ENCODE measurements at places on chromosomes 12 and 14.
A peak's percentile ranks its signal among the peaks of the same experiment; 100 is the strongest.

GRCh38 chr12:3882896-3883564 lies 9.8 kb upstream of the PARP11 start:
- peak; percentile 37 for DNase-seq

GRCh38 chr12:76216585-76217472 lies 131.4 kb downstream of the BBS10 start:
- no peak for DNase-seq

GRCh38 chr12:91662021-91662420 lies 479.4 kb upstream of the DCN start:
- no peak for DNase-seq

DNA sequence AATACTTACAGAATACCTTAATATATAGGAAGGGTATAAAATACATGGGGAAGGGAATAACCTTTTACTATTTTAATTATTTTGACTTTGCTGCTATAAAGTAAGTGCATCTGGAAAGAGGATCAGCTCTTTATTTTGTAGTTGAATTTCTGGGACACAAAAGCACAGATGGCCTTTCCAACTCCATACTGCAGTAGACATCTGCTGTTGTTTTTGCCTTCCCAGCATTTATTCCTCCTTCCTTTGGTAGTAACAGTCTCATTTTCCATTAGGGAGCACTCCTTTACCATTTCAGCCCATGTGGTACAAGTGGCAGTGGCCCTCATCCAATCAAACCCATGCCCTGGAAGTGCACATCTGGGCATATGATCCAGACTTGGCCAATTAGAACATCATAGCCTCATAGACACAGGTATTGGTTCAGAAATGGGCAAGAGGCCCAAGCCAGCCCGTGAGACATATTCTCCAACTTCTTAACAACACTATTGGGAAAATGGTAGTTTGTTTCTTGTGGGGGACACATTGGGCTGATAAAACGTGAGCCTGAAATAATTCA lies 64.8 kb upstream of the YARS2 start:
- no peak for DNase-seq

- DNase-seq: peak; percentile 88
Measured at GRCh38 chr12:11765421-11765816, 115.9 kb downstream of the ETV6 start.

- DNase-seq: no peak
Measured at GRCh38 chr14:63996016-63996415, 143.2 kb downstream of the SYNE2 start.

GRCh38 chr12:27164330-27165040 lies 79.6 kb upstream of the STK38L start:
- DNase-seq: peak; percentile 59

DNA sequence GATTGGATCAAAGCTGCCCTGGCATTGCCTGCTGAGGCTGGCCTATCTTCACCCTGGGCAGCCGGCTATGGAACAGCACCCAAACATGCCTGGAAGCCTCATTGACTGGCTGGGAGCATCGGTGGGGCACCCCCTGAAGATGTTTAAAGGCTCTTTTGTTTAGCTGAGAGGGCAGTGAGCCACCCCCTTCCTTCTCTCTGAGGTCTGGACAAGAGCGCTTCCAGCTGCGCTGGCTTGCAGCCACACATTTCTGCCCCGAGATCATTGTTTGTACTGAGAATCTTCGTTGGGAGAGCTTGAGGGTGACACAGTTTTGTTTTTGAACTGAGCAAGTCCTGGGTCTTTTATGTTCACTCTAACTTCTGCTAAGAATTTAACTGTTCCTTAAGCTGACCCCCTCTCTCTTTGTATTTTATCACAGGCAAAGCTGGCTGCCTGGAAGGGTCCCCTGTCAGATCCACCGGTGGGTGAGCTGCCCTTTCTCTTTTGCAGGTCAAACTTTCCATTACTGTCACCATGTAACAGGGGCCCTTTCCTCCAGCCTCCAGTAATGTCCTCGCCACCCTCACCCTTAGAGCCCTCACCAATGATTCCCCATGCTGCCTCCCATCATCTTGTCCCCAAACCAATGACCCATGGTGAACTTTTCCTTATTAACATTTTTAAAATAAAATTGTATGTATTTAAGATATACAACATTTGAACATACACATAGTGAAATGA lies 212.2 kb downstream of the KIF26A start:
- no peak for DNase-seq

GRCh38 chr14:33836900-33837577 lies 113.8 kb downstream of the EGLN3 start:
- DNase-seq: no peak

- no peak for DNase-seq
Measured at GRCh38 chr12:13112968-13113367, 9.5 kb upstream of the GSG1 start.

DNA sequence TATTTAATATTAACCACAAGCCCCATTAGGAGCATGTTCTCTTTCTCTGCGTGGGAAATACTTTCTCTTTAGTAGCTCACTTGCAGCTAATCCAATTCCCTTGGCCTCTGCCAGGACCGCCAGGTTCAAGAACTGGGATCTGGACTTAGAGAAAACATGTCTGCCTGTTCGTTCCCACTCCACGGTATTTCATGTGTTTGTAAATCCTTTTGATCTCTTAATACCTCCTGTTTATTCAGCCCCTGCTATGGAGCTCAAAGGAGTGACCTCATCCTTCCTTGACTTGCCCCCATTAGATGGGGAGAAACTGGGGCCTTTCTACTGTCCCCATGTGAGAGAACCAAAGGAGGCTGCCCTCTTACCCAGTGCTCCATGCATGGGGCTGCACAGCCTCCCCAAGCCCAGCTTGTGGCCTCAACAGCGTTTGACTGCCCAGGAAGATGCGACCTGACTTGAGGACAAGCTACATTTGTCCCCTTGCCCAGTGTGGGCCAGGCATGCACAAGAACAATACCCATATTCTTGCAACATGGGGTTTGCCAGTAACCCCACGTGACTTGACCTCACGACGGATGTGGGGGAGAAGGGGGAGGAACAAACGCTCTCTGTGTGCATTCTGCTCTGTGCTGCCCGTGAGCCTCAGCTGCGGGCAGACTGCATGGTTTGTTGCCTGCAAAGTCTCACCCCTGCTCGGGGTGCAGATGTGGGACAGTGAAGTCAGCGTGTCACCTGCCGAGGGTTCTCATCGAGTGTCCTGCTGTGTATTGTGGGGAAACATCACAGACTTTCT lies 30.3 kb downstream of the CD9 start:
- peak; percentile 97 for DNase-seq

- no peak for DNase-seq
Measured at GRCh38 chr12:79645235-79645630, 45.5 kb downstream of the PAWR start.

DNA sequence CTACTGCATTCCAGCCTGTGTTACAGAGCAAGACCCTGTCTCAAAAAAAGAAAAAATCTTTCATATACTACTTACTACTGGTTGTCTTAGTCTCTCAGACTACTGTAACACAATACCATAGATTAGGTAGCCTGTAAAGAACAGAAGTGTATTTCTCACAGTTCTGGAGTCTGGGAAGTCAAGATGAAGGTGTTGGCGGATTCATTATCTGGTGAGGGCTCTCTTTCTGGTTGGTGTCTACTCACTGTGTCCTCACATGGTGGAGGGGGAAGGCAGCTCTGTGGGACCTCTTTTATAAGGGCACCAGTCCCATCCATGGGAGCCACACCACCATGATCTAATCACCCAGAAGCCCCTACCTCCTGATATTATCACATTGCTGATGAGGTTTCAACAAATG lies 14.4 kb downstream of the WDR20 start:
- no peak for DNase-seq

DNA sequence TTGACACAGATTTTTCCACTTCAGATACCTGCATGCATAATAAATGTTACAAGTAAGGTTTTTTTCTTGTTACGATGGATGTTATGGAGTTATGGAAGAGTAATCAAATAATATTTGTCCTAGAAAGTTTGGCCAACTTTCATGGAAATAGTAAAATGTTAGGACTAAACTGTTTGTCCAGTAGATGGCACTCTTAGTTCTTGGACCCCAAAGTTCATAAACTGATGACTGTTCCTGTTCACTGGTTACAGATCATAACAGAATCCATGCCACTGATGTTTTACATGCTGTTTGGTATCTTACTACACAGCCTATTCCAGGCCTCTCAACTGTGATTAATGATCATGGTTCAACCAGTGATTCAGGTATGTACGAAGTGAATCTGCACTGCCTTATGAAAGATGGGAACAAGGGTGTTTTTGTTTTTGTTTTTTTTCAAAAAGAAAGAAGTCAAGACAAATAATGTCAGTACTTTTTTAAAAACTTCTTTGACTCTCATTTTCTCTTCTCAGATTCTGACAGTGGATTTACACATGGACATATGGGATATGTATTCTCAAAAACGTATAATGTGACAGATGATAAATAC lies 48.8 kb upstream of the SLCO1C1 start:
- DNase-seq: peak; percentile 21

DNA sequence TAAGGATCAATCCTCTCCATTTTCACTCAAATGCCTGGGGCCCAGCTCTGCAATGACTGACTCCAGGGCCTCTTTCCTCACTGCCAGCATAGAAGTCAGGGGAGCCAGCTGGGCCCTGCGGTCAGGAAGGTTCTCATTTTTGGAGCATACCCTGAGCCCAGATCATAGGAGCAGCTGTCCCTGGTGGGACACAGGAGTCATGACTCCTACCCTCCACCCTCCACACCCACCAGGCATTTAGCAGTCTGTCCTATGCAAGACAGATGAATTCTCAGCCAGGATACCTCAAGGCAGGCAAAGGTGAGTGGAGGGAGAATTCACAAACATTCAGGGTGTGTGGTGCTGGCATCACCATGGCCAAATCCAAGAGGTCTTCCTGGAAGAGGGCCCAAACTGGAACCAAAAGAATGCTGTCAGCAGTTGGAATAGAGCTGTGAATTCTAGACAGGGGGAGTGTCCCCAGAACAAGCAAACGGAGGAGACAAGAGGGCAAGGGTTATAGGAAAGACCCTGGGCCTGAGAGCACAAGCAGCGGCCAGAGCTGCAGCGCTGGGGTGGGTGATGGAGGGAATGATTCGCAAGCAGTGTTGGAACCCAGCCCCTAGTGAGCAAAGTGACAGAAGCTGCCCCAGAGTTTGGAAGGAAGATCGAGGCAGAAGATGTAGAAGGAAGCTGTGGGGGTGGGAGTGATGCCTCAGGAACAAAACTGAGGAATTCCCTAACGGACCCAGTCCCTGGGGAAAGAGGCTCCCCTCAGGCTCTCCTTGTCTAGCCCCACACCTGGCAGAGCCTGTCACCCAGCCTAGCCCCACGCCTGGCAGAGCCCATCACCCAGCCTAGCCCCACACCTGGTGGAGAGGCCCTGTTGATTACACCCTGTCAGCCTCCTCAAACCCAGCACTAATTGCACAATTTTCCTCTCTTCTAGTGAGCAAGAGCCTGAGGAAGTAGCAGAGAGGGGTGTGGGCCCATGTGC lies 4.5 kb upstream of the REM2 start:
- DNase-seq: no peak

DNA sequence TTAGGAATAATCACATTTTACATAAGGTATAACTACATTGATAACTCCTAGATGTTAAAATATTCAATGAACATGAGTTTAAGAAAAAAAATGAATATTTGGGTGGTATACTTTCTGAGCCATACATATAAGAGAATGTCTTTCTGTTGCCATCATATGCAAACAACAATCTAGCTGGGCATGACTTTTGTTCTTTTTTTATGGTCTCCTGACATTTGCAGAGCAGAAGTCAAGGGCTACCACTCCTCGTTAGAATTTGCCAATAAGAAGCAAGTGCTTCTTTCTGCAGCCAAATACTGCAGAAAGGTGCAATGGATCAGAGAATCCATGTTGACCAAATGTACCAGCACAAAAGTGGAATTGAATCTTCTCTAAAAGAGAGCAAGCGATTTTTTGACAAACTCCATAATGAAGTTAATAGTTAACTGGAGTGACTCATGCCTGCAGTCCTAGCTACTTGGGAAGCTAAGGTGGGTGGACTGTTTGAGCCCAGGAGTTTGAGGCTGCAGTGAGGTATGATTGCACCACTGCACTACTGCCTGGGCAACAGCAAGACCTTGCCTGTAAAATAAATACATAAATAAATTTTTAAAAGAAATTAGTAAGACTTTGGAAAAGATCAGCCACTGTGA lies 25.5 kb upstream of the CCDC91 start:
- DNase-seq: no peak

DNA sequence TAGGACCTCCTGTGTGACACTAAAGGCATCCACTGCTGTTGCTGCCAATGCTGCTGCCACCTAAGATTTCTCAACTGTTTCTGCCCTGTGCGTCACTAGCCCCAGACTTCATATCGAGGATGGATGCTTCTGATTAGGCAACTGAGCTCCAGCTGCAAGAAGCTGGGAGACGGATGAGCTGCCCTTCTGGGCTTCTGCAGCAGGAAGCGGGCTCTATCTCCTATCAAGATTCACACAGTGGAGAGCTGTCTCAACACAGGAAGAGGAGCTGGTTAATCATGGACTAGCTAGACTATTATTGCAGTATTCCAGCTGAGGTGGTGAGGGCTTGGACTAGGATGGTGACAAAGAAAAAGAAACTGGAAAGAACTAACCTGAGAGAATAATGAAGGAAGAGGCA lies 59.2 kb upstream of the PELI2 start:
- DNase-seq: no peak

DNA sequence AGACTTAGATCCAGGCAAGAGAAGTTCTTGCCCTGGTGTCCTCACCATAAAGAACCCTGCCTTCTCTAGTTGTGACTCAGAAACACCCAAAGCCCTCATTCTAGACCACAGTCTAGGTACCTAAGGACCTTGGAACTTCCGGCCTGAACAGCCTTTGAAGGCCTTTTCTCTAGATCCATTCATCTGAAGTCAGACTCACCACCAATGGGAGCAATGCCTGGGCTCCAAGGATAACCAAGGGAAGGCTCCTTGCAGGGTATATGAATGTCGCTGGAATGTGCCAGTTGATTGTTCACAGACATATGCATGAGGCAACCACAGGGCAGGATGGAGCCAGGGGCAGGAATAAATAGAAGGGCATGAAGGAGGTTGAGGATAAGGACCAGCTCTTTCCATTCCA lies 86.3 kb downstream of the PLCZ1 start:
- no peak for DNase-seq

- no peak for DNase-seq
Measured at GRCh38 chr12:130606231-130606630, 109.9 kb downstream of the RIMBP2 start.

DNA sequence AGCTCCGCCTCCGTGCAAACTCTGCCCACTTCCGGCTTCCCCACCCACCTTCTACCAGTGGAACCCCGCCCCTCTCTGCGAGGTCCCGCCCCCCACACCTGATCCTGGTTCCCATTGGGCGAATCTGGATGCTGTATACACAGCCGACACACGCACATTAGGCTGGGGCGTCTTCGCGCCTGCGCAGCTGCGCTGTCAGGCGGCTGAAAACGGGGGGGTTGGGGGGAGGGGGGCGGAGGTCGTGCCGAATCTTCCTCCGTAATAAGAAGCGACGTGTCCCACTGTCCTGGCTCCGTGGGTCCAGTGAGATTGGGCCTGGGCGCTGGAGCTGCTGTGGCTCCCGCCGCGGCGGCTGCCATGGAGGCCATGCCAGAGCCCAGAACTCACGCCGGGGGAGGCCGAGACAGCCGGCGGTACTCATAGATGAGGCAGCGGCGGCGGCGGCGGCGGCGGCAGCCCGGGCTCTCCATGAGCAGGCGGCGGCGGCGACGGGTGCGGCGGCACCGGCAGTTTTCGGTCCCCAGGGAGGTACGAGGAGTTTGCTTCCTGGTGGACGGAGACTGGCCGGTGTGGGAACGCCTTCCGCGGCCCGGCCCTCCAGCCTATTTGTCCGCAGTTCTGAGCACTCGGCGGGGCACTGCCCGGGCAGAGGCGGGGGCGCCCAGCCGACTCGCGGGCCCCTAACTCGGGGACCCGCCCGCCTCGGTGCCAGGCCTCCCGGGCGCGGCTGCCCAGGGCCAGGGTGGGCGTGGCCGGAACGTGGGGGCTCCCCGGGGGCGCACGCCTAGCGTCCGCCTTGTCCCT lies 64.5 kb downstream of the KLHL28 start:
- DNase-seq: peak; percentile 93
